ENCODE measurements at places on chromosomes 2 and 18.

GRCh38 chr2:187403568-187404260 lies 44.3 kb downstream of the CALCRL start:
- DNase-seq, result no peak

GRCh38 chr2:218547978-218548377 lies 20.2 kb downstream of the USP37 start:
- no peak for DNase-seq

DNA sequence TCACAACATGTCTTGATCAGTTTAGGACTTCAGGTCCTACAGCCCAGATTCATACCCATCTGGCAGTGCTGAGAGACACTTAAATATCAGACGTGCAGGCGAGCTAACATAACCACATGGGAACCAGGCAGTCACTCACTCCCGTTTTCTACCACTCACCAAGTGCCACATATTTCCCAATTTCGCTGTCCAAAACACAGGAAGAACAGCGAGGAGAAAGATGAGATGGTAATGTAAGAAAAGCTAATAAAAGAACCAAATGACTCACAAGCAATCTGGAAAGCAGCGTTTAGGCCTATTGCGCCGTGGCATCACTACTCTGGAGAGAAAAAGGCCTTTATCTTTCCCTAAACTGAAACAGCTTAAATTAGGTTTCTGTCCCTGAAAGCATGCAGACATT lies 647.8 kb upstream of the SLC39A10 start:
- no peak for DNase-seq

- no peak for DNase-seq
Measured at GRCh38 chr18:67672716-67673115, 156.2 kb upstream of the DSEL start.

DNA sequence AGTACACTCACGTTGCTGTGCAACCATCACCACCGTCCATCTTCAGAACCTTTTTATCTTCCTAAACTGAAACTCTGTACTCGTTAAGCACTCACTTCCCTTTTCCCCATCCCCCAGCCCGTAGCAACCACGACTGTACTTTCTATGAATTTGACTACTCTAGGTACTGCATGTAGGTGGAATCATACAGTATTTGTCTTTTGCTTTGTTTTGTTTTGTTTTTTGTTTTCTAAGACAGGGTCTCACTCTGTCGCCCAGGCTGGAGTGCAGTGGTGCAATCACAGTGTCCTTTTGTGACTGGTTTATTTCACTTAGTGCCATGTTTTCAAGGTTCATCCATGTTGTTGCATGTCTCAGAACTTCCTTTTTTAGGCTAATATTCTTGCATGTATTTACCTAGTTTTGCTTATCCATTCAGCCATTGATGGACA lies 7.0 kb upstream of the TYMS start:
- no peak for DNase-seq

GRCh38 chr2:238883421-238883901 lies 35.6 kb downstream of the TWIST2 start:
- no peak for DNase-seq

- DNase-seq, result no peak
Measured at GRCh38 chr2:188189356-188189755, 102.3 kb upstream of the GULP1 start.

Data from stimulated activated CD8-positive, alpha-beta memory T cell treated with anti-CD3 and anti-CD28 coated beads, Interleukin-2, amount 100 ng/mL, for 1 hour (primary cell).